WTC11 (cell line): ENCODE measurements at places on chromosomes 3 and 15.

DNA sequence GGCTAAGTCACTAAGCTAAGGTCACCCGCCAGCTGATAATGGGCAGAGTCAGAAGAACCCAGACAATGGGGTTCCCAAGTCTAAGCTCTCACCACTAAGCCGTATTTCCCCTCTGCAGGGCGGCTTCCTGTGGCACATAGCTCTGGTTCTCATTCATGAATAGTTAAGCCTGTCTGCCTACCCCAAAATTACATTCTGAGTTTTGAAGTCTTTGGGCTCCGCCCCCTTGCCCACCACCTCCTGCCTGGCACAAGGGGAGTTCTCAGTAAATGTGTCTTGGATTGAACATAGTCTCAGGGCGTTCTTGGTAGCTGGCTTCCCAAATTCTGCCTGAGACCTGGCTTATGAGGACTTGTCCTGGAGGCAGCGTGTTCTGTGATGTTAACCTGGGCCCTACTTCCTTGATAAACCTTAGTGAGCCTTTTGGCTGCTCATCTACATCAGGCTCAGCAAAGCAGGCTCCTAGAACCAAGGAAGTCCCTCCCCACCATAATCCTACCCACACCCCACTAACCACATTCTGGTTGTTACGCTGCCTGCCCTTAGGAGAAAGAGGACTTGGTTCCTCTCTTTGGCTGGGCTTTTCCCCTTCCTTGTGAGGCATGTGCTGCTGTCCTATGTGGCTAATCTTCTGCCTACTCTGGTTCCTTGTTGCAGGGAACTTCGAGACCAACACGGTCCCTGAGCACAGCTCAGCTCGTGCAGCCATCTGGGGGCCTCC is 54.9 kb downstream of the STARD5 start:
- DNase-seq, result no peak

DNA sequence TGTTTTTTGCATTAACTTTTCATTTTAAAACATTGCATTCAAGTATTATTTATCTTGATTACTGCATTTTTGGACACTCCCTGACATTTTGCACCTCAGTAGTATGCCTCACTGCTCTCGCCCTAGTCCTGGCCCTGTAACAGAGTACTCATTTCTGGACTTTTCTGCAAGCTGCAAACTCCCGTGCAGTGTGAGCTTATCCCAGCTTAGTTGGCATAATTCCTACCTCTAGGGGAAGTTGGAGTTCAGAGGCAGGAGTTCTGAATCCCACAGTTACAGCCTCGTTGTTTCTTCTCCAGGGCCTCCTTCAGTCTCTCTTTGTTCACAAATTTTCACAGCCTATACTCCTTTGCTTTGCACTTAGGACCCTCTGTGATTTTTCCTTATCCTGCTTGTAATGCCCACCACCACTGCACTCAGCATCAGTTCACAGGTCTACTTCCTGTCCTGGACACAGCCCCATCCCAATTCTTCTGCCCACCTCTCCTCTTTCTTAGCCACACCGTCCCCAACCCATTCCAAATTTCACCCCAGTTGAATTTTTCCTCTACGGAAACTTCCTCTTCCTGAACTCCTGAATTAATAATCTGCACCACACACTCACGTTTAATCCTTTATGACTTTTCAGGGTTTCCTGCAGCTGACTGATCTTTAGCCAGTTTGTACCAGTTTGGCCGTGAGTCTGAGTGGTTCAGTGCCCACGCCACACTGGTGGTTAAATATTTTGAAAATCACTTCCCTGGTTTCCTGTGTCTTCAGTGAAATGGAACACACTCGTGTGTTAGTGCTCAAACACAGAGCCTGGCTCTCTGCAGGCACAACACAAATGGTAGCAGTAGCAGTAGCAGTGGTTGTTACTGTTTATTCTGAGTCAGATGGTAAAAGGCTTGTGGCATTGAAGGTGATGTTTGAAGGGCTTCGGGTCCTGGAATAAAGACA is 6.3 kb upstream of the CTSH start:
- DNase-seq, result no peak

DNA sequence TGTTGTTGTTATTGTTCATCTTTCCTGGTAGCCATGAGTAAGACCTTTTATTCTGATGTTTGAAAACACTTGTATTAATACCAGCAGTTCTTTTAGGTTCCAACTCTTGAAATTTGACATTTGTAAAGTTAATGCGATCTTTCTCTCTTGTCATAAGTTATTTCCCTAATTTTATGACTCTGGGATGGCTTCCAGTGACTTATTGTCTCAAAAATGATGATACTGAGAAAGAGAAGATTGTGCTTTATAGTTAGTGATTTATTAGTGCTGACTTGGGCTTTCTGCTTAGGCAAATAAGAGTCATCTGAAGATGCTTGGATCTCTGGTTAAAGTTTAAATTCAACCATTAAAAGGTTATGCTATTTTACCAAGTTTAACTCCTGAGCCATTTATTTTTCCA is 715.2 kb downstream of the GRM7 start:
- DNase-seq, result no peak

DNA sequence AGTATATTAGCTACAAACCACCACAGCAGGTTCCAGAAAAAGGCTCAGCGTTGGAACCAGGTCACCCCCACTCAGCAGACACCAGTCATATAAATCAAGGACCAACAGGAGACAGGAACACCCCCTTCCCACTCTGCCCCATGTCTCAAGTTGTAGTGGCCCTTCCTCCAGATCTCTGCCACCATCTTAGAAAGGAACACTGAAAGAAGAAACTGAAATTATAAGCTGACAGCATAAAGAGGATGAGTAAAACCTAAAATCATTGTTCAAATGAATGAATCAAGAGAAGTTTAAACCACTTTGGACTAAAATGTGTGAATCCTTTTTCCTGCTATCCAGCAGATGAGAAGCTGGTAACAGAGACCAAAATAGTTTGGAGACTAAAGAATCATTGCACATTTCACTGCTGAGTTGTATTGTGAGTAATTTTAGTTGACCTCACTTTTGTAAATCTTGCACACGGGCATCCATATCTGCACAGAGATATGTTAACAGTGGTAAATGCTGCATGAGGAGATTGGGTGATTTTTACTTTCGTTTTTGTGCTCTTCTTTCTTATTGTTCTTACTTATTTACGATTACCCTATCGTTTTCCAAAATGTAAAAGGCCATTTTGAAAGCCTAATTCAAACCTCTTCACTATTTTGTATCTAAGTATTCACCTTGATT is 19.8 kb downstream of the CCR3 start:
- no peak for DNase-seq

DNA sequence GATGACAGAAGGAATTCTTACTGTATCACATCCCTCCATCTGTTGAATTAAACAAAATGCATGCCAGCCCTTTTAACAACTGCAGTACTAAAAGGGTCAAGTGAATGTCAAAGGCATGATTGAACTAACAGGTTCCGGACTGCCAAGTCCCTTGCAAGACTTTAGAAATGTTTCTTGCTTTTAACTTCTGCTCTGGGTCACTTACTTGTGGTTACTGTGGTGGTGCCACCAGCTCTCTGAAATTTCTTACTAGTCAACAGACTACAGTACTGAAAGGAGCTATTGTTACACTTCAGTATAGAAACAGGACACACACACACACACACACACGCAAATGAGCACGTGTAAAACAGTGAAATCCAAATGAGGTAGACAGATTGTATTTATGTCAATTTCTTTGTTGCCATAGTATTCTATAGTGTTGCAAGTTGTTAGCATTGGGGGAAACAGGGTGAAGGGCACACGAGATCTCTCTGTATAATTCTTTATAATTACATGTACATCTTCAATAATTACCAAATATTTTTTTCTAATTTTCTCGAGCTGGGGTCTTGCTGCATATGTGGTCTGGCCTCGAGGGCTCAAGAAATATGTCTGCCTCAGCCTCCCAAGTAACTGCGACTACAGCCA is 79.9 kb upstream of the SLC25A26 start:
- DNase-seq, result no peak
